ENCODE measurements at places on chromosomes 16 and 17.
A peak's percentile ranks its signal among the peaks of the same experiment; 100 is the strongest.

DNA sequence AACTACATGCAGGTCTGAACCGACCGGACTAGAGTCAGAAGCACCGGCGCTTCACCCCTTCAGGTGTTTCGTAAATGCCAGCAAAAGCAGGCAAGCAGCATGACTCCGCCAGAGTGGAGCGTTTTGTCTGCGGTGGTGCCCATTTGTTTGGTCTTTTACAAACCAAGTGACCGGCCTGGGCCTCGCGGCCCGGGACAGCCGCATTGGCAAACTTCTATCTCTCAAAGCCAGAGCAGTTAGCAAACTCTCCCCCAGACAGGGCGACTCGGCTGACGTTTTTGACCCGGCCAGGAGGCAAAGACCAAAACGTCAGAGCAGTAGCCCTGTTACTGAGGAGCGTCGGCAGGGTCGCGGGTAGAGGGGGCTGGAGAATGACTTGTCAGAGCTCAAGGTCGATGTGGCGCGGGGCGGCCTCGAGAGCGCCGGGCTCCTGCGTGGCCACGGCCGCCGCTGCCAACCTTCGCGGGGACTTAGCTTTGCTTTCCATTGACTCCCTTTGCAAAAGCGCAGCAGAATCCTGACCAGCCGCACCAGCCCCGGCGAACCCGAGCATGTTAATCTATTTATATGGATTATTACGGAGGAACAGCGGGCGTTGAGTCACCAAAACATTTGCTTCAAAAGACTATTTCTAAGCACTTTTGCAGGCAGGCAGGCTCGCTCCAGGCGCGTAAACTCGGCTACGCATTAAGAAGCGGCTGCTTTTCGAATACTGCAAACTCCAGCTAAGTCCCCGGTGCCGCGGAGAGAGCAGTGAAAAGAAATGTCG, 763 bp upstream of the SOX9 start:
- no peak for DNase-seq

DNA sequence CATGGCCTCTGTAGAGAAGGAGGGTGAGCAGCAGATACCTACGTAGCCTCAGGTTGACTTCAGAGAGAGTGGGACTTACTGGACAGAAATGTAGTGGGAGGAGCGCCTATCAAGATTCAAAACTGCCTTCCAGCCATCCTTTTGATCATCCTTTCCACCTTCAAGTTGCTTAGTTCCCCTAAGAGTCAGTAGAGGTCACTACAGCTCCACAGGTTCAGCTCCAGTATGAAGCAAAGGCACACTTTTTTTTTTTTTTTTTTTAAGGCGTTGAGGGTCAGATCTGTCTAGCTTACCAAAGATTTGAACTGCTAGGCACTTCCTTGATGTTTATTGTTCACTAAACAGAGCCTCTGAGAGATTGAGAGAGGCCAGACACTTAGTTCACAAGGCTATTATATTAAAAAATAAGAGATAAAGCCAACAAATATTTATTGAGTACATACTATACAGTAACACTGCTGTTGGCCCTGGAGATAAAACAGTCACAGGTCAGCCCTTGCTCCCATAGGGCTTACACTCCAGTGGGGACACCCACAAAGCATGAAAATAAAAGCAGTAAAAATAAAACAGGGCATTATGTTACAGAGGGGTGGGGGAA, 3.1 kb downstream of the RNF227 start:
- DNase-seq = peak; percentile 45

- DNase-seq = no peak
These were observed 58.1 kb downstream of the NDE1 start for GRCh38 chr16:15708096-15708495.

GRCh38 chr16:58337090-58337444, 42.2 kb upstream of the PRSS54 start:
- no peak for DNase-seq

GRCh38 chr17:61494325-61495160, 42.3 kb downstream of the TBX4 start:
- no peak for DNase-seq

DNA sequence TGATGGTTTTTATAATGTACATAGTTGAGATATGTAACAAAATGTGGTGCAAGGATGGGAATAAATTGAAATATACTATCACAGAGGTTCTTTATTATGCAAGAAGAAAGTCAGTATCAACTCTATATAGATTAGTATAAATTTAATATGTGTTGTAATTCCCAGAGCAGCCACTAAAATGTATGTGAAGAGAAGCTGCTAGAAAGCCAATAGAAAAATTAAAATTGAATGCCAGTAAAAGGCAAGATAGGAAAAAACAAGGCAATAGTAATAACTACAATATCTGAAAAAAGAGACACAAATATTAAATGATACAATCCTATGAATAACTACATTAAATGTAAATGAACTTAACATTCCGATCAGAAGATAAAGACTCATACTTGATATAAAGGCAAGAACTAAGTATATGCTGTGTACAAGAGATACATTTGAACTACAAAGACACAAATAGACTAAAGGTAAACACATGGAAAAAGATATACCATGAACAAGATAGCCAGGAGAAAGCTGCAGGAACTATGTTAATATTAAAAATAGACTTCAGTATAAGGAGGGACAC, 92.0 kb downstream of the ABCA8 start:
- no peak for DNase-seq

GRCh38 chr17:12342609-12343435, 322.1 kb downstream of the MAP2K4 start:
- no peak for DNase-seq

DNA sequence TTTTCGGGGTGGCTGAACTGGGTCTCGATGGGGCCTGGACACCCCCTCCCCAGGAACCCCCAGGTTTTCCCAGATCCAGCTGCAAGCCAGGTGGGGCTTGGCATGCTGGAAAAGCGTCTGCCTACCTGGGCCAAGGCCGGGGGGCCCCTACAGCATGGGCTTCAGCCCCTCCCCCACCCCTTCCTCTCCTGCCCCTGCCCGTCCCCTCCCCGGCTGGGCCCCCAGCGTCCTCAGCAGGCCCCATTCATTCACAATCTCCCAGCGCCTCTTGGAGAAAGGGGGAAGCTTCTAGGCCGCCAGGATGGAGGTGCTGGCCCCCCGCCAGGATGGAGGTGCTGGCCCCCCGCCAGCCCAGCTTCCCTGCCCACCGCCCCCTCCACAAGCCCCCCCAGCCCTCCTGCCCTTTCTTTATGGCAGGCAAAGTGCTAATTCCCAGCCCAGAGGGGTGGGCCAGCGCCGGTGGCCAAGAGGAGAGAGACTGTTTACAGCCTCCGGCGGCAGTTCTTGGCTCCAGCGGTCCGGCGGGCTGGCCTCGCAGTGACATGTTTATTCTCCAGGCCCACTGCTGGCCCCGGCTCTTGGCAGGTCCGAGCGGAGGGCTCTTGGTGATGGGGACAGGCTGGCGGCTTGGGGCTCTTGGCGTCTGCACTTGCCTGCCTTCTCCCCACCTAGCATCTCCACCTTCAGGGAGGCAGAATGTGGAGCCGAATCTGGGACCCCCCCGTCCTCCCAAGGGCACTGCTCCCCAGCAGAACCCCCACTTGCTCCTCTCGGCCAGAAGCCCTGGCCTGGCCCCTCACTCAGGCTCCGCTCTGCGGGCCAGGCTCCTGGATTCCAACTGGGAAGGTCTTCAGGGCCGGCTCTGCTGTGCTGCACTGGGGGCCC, 94.4 kb upstream of the CIBAR2 start:
- DNase-seq = no peak

DNA sequence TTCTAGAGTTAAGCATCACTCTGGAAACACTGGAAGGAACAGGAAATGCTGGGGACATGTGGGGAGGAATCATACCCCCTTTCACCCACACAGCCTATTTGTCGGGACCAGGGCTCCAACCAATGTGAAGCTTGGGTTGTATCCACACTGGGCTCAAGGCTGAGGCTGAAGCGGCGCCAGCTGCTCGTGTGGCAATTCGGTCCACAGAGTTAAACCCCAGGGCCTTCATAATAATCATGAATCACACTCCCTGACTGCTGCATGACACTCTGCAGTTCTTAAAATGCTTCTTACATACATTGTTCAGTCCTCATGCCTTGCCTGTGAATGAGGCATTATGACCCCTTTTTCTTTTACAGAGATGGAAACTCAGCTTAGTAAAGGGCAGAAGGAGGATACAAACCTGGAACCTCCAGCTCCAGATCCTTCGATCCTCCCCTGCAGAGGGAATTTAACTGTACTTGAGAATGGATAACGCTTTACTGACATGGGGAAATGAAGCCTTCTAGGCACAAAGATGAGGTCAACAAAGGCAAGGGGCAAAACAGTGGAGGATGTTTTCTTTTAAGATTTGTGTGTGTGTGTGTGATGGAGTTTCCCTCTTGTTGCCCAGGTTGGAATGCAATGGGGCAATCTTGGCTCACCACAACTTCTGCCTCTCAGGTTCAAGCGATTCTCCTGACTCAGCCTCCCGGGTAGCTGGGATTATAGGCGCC, 72.7 kb downstream of the SOX9 start:
- no peak for DNase-seq

DNA sequence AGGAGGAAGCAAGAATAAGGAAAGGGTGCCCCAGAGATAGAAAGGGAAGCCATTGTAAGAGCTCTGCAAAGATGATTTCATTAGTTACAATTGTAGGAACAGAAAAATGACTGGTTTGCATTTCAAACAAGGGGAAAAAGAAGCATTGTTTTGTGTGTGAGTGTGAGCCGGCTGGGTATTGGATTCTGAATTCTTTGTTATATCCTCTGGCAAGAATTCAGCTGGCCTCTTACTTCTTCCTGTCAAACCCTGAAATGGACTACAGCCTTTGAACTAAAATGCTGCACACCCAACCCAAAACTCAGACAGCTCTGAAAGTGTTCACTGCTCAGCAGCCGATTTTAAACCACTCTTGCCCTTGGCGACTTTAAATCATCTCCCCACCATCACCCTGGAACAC, 461.3 kb downstream of the PMP22 start:
- no peak for DNase-seq

GRCh38 chr16:12535535-12536411, 267.9 kb downstream of the CPPED1 start:
- no peak for DNase-seq

DNA sequence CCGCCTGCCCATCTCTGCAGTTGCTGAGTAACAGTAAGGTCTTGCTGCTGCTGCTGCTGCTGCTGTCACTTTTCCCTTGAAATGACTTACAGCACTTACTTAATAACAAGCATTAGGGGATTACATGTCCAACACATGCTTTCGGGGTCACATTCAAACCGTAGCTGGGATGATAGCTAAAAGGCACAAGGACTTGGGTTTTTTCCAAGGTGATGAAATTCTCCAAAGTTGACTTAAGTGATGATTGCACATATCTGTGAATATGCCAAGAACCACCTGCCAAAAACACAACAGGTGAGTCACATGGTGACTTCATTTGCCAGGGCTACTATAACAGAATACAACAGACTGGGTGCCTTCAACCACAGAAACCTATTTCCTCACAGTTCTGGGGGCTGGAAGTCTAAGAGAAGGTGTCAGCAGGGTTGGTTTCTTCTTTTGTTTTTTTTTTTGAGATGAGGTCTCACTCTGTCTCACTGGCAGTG, 121.9 kb upstream of the TNRC6C start:
- no peak for DNase-seq

- DNase-seq = no peak
These were observed 17.4 kb downstream of the TNFRSF13B start for GRCh38 chr17:16954521-16954920.
